GM03348 (cell line): ENCODE measurements at places on chromosomes 7 and 10.

GRCh38 chr10:26172131-26172530 is 44.4 kb upstream of the GAD2 start:
- no peak for DNase-seq

GRCh38 chr10:97234400-97234799 is 48.6 kb upstream of the SLIT1 start:
- DNase-seq, result peak; percentile 66

GRCh38 chr7:142654398-142654797 is 94.9 kb upstream of the PRSS1 start:
- DNase-seq, result no peak

DNA sequence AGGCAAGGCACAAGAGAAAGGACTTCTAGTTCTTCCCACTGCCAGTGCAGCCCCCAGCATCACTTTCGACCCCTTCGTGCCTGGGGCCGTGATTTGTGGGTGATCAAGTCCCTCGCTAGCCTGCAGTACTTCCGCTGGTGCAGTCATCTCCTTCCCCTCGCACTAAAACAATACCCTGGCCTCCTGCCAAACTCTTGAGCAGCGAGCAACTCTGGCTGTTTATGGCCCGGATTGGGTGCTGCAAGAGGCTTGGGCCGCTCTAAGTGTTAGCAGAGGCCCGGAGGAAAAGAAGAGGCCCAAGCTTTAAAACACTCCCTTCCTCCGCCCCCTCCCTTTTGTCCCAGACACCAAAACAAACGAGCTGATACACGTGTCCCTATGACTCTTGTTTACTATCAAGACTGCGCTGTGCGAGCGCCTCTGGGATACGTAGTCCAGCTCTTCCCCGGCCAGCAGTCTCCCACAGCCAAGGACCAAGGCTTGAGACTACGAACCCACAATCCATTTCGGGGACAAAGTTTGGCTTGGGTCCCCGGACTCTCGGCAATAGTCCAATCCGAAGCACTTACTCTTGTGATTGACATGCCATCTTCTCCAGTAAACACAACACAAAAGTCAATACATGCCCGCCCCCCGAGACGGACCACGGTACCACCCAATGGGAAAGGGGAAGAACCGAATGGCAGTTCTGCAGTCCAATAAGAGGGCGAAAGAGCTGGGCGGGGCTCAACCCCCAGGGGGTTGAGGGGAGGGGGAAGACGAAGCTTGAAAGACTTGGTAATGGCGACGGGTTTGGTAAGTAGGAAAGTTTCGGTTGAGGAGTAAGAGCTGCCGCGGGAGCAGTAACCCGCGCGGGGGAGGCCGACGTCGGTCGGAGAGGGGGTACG is at the start of gene HBP1:
Gene HBP1 (plus strand): TSS at position 771 of the 887 bp plus-strand sequence. CDS start 10,891 bp downstream, outside the sequence.
- peak; percentile 97 for DNase-seq

- DNase-seq, result peak; percentile 29
Observed at GRCh38 chr10:63214571-63214970, 81.4 kb downstream of the NRBF2 start.

- DNase-seq, result peak; percentile 60
Observed at GRCh38 chr10:97179731-97180362, 5.9 kb downstream of the SLIT1 start.

- no peak for DNase-seq
Observed at GRCh38 chr10:76297358-76297757, 865.9 kb downstream of the LRMDA start.

DNA sequence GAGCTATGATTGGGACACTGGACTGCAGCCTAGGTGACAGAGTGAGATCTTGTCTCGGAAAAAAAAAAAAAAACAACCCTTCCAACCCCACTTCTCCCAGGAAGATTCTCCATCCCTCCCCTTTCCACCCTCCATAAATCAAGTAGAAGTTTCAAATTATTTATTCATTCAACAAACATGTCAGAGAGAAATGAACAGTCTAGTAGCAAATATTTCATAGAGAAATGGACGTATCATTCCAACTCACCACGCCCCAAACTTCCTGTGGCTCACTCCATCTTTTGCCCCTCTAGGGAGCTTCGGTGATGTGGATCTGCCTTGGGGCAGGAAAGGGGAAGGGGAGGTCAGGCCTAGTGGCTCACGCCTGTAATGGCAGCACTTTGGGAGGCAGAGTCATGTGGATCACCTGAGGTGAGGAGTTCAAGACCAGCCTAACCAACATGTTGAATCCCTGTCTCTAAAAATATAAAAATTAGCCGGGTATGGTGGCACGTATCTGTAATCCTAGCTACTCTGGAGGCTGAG is 638 bp upstream of the TRAPPC14 start:
- DNase-seq, result no peak

GRCh38 chr7:72032934-72033333 is 379.2 kb downstream of the CALN1 start:
- no peak for DNase-seq

DNA sequence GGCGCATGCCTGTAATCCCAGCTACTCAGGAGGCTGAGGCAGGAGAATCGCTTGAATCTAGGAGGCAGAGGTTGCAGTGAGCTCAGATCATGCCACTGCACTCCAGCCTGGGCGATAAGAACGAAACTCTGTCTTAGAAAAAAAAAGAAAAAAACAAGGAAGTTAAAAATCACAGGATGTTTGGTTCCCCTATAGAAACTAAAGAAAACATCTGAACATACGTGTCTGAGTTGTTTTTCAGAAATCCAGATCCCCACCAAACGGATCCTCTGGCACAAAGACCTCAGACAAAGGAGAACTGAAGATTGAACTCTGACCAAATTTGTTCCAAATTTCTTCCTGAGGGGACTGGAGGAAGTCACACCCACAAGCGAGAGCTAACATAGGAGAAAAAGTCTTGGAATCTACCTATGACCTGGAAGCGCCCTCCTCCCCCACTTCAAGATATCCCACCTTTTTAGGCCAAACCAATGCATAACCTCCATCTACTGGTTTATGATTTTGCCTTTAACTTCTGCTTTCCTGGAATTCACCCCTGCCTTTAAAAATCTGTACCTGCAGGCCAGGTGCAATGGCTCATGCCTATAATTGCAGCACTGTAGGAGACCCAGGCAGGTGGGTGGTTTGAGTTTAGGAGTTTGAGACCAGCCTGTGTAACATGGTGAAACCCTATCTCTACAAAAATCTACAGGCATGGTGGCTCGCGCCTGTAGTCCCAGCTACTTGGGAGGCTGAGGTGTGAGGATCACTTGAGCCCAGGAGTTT is 19.7 kb upstream of the SIRT1 start:
- no peak for DNase-seq

GRCh38 chr7:179209-179681 is 13.1 kb upstream of the FAM20C start:
- DNase-seq, result no peak

DNA sequence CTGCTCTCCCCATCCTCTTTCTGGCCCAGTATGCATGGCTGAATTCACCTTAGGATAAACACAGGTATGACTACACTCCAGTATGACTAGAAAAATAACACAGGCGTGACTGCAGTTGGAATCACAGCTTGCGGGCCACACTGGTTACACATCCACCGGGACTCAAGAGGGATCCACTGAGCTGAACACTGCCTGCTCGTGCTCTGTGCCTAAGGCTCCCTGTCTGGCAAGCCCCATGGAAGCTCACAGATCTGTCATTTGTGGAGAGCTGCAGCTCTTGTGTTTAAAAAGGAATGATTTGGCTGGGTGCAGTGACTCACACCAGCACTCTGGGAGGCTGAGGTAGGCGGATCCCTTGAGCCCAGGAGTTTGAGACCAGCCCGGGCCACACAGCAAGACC is 26.8 kb downstream of the VOPP1 start:
- DNase-seq, result peak; percentile 76

DNA sequence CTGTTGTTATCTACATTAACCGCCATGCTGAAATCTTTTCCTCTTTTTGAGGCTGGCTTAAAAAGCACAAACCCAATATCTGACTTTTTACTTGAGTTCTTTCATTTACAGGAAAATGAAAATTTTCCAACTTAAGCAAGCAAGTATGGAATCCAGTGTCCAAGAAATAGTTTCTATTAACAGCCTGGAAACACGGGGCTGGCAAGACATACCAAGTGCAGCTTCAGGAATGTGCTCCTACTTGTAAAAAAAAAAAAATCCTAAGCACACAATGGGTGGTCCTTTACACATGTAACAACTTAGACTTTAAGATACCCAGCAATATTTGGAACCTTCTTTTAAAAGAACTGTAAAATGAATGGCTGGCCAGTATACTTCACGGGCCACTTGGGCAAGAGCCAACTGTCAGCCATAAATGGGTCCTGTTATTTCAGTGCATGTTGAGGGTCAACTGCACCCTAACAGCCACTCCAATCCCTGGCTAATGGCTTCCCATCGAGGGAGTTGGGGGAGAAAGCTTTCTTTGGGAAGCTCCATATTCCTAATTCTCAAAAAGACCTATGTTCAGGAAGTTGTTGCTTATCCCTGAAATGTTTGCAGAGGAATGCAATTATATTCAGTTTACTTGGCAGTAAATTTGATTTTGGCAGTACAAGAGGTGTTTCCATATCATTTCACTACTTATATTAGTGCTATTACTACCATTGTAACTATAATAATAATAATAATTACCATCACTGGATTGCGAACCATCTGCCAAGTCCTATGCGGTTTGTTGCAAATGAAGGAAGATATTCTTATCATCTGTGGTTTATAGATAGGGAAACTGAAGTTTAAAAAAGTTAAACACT is 236.4 kb upstream of the TMEM72 start:
- DNase-seq, result peak; percentile 13

- DNase-seq, result peak; percentile 52
Observed at GRCh38 chr10:119412244-119413092, 130.1 kb downstream of the RGS10 start.

DNA sequence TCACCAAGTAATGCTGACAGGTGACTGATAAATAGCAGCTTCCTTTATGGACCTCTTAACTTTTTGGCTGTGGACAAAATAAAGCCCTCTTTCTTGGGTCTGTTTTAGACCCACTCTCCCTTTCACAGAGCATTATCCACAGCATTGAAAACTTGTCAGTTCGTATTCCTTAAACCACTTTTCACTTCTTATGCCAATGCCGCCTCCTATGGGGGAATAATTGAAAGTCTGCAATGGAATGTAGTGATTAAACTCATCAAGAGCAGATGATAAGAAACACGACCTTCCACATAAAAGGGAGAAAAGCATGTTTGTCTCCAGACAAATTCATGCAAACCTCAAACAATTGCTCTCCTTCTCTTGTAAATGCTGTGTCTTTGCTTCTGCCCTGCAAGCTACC is 153.4 kb downstream of the SORCS1 start:
- no peak for DNase-seq

DNA sequence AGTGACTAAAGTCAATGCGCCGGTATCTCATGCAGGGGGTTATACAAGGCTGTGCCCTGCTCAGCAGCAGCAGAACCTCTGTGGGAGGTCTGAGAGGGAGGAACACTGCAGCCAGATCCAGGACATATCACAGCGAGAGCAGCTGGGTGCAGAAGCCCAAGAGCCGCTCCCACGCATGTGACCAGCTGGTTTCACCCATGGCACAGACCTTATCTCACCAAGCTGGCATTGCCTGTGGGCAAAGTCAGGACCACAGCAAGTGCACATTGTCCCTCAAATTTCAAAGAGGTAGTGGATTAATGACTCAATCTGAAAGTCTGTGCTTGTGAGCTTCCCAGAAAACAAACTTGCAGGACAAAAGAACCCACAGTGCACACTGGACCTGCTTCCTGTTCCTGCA is 31.6 kb upstream of the AKR1C1 start:
- no peak for DNase-seq

DNA sequence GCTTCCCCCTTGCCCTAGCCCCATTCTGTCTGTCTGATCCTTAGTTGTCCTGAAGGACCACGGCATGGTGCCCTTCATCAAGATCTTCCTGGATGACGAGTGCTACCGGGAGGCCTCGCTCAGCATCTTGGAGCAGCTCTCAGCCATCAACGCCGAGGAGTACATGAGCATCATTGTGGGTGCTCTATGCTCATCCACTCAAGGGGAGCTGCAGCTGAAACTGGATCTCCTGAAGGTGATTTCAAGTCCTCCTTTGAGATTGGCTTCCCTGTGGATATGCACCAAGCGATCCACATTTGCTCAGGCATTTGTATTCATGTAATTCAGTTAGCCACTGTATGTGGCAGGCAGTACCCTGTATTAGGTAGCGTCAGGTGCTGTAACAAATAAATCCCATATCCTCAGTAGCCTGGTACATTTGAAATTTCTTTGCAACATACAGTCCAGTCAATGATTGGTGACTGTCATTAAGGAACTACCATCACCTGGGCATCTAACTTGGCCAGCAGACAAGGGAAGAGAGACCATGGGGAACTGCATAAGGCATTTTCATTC is 51.2 kb downstream of the WDFY4 start:
- no peak for DNase-seq

- no peak for DNase-seq
Observed at GRCh38 chr10:114674346-114674745, 16.3 kb upstream of the ABLIM1 start.

GRCh38 chr7:140611641-140612040 is 29.0 kb downstream of the DENND2A start:
- DNase-seq, result no peak

- peak; percentile 37 for DNase-seq
Observed at GRCh38 chr10:73814896-73815718, 3.7 kb upstream of the NDST2 start.

DNA sequence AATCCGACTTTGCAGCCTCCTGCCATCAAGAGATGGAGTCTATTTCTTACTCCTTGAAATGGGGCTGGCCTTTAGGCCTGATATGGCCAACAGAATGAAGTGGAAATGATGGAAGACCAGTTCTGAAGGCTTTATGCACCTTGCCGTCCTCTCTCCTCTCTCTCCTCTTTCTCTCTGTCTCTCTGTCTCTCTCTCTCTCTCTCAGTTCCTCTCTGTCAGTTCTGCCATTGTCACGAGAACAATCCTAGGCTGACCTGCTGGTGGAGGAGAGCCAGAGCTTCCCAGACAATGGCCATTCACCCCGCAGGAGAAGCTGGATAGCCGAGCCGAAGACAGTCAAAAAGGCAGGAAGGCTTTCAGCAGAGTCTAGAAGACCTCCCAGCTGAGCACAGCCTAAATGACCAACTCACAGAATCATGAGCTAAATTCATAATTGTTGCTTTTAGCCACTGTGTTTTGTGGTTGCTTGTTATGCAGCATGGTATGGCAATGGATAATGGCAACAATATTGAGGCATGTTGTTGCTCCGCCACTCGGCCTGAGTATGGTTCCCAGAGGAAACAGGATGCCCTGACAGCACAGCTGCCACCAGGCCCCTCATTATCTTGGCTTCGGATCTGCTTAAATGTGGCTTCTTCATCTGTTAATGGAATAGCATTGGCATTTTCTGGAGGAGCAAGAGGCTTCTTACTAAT is 35.5 kb downstream of the FRMPD2 start:
- DNase-seq, result no peak

- DNase-seq, result no peak
Observed at GRCh38 chr7:94360926-94361325, 33.8 kb upstream of the COL1A2 start.
